ENCODE measurements at places on chromosomes 2 and 18.

- no peak for DNase-seq
These were observed 143.4 kb upstream of the PKDCC start for GRCh38 chr2:41904459-41904858.

- no peak for DNase-seq
These were observed 101.3 kb upstream of the KLHL29 start for GRCh38 chr2:23283653-23284052.

DNA sequence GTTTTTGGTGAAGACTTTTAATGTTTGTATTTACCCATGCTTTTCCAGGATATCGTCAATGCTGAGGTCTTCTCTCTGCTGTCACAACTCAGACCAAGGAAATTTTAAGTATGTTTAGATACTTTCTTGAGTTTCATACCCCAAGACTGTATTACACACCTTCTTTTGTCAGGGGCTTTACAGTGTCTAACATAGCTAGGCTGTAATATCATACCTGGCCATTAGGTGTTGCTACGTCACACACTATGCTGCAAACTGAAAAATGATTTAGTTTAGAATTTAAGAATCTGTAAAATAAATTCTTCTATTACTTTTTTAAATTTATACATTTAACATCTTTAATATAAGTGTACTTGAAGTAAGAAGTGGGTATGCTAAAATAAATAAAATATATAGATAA, 358.4 kb upstream of the NRP2 start:
- DNase-seq, result no peak

DNA sequence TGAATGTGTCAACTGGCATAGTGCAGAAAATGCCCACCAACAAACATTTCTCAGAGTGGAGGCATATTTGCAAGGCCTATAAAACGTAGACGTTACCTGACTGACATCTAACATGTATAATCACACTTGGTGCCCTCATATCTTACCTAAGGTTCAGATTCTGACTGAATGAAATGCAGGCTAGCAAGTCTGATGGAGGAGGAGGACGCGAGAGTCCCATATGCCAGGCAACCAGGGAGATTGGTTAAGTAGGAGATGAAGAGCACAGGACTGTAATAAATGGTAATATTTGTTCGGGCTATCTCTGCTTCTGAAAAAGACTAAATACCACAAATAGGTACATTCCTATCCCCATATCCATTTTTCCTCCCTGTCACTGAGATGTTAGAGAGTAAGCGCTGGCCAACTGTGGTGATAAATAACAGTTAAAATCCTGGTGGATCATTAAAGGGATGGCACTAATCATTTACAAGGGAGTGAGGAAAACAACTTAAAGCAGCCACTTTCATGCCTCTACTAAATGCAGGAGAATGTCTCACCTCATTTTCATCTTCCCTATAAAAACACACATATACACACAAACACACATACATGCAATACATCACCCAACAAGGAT, 217.2 kb downstream of the TMEM163 start:
- no peak for DNase-seq

DNA sequence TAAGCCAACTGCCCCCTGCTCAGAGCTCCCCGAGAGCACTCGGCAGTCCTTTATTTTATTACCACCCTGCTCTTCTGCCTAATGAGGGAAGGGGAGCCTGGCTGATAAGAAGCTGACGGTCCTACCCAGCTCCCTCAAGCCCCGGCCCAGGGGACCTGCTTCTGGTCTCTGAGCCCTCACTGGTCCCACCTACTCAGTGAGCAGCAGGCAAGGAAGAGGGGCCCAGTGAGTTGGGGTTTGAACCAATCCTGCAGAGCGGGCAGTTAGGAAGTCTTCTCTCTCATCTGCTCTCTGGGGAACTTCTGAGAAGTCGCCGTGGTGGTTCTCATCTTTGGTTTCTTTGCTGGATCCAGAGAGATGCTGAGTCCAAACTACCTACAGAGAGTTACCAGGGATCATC, 218.9 kb downstream of the NDUFA10 start:
- no peak for DNase-seq

GRCh38 chr2:8115966-8116365, 565.9 kb upstream of the ID2 start:
- DNase-seq, result no peak

- DNase-seq, result no peak
These were observed 29.8 kb downstream of the RNMT start for GRCh38 chr18:13756261-13756660.

GRCh38 chr2:38533180-38533579, 69.5 kb downstream of the HNRNPLL start:
- DNase-seq, result no peak

GRCh38 chr2:138494265-138494966, 7.2 kb upstream of the SPOPL start:
- DNase-seq, result no peak

- no peak for DNase-seq
These were observed 307.9 kb downstream of the TXNL1 start for GRCh38 chr18:56330366-56331110.

DNA sequence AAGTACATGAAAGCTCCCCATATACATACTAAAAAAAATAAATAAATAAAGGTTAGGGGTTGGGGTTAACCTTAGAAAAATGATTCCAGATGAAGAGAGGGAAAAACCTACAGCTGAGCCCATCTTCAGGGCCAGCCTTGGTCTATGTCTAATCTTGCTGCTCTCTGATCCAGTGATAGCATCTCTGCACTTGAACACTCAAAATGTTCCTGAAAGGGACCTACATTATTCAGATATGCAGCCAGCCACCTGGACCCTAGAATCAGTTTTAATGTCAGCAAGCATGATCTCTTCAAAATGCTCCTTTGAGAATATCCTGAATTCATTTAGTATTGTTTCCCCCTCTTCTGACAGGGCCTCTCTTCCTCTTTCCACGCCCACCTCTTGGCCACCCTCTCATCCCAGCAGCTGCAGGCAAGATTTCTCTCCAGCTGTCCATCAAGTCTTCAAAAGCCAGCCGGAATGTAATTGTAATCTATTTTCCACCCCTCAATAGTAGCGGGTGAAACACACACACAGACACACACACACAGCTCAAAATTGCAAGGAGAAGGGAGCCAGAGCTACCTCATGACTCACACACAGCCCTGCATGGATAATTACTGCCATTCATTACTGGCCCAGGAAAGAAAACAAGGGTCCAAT, 135.5 kb downstream of the MYO3B start:
- no peak for DNase-seq

DNA sequence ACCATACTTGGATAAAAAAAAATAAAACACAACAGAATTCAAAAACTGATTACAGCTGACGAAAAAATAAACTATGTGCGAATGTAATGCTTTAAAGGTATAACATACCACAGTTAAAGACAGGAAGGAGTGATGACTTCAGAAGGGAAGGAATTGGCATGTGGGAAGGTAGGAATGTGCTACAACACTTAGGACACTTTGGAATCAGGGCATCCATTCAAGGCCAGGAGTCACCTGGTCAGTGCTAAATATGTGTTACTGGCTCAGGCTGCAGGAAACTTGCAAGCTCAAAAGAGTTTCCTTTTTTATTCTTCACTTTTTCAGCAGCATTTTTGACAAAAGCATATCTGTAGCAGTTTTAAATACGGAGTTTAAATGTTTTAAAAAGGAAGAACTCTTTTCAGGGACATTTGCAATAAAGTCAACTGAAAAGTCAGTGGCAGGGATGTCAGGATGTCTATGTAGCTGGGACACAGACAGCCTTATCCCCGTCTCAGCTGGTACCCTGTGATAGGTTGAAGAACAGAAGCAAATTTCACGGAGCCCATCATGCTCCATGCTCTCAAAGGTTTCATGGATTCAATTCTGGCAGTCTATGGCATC, 138.0 kb upstream of the KLHL14 start:
- DNase-seq, result no peak
